Epithelial cell of esophagus (primary cell): ENCODE measurements at places on chromosomes 12 and 14.

GRCh38 chr14:99329711-99330315 is 57.8 kb upstream of the BCL11B start:
- peak; percentile 27 for DNase-seq

DNA sequence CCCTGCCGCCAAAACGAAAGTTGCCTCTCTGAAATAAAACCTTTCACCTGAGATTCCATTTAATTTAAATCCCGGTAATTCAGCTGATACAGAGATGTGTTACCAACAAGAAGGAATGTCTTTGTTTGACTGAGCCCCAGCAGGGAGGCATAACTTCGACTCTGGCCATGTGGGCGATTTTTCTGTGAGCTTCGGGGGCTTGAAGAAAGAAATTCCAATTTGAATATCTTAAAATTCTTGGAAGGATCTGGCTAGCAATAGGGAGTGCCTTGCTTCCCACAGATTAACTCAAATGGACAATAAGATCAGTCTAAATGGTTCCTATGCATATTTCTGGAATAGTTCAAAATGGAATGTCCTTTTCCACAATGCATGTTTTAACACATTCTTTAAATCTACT is 252.5 kb upstream of the TMPO start:
- DNase-seq: no peak

- no peak for DNase-seq
These were observed 179.6 kb downstream of the SLC35F4 start for GRCh38 chr14:57686304-57686703.

- DNase-seq: peak; percentile 4
These were observed 1182.8 kb downstream of the FLRT2 start for GRCh38 chr14:86712727-86713126.

DNA sequence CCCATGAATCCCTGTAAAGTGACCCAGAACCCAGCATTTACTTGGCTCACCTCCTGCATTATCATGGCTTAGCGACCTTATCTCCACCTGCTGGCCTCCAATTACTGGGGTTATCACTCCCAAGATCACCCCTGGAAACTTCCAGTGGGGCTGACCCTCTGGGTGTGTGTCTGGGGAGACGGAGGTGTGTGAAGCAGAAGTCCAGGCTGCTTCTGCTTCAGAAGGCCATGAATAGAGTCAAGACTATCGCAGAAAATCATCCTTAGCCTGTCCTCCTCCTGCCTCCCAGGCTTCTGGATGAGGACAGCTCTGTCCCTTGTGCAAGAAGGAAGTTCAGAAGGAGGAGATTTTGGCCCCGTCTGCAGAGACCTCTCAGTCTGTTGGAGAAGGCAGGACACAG is 408 bp upstream of the KRT72 start:
- no peak for DNase-seq

DNA sequence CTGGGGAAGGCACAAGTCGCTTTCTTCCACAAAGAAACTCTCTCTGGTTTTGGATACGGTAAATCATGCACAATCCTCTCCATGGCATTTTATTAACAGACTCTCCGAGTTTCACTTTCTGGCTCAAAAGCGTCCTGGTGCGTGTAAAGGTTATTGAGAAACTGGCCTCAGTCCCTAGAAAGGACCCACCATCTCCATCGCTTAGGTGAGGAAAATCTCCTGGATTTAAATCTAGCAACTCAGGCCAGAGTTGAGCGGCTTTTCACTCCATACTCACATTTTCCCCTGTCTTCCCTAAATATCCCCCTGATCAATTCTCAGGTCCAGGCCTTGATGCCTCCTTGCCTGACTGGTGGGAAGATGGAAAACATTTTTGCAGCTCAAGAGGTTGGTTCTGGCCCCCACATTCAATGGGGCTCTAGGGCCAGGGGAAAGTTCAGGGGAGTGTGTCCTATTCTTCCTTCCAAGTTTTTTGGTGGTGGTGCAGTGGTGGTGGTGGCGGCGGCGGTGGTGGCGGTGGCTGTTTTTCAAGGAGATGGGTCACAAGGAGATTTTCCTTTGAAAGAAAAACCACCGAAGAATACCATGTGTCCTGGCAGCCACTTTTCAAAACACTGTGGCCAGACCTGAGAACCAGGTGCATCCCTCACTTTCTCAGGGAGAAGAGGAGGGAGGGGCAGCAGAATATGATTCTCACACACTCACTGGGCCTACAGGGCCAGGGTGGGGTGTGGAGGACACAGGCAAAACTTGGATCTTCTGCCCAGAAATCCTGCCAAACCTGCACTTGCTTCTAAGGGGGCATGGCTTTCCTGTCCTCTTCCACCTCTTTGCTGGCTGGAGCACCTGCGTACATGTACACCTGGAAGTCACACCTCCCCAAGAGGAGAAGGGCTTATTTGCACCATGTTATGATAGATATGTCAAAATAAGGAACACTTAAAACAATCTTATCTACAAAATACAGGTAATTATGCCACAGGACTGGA is 46.7 kb upstream of the PNMA1 start:
- no peak for DNase-seq

- DNase-seq: peak; percentile 0
These were observed 1003.6 kb downstream of the FSCB start for GRCh38 chr14:43503508-43503907.

GRCh38 chr12:132955094-132956010 is 754 bp downstream of the ZNF605 start:
- DNase-seq: peak; percentile 63

DNA sequence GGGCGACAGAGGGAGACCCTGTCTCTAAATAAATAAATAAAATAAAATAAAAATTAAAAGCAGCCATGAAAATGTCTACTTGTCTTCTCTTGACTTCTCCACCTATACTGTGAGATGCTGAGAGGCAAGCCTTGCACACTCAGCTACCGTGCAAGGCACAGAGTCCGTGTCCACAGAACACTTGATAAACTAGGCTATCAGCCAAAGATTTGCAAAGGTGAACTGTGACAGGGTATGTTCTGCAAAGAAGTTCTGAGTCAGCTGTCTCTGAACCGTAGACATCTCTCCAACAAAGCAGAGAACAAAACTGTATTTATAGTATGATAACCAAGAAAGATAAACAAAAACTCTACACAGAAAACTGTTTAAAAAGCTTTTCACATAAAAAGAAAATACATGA is 35.5 kb downstream of the STXBP6 start:
- DNase-seq: no peak

- DNase-seq: no peak
These were observed 61.9 kb downstream of the PAX9 start for GRCh38 chr14:36723530-36723929.

DNA sequence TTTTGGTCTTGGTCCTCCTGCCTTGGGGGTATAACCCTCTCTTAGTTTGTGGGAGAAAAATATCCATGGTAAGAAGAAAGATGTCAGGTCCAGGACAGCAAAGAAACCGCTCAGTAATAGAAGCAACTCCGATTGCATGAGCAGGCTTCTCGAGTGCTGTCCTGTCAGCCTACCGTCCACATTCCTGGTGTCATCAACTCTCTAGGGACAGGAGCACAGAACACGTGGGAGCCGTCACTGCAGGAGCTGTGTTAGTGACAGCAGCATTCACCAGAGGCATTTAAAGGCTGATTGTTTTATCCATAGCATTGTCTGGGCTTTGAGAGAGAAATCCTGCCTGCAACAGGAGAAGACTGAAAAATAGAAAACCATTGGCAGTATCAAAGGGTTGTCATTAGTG is 244.2 kb downstream of the CACNA1C start:
- DNase-seq: no peak

- no peak for DNase-seq
These were observed 1154.7 kb upstream of the FLRT2 start for GRCh38 chr14:84375235-84375634.

GRCh38 chr12:21819678-21820077 is 45.2 kb upstream of the KCNJ8 start:
- DNase-seq: peak; percentile 11

- DNase-seq: no peak
These were observed 56.7 kb upstream of the GALNT9 start for GRCh38 chr12:132385923-132386751.

DNA sequence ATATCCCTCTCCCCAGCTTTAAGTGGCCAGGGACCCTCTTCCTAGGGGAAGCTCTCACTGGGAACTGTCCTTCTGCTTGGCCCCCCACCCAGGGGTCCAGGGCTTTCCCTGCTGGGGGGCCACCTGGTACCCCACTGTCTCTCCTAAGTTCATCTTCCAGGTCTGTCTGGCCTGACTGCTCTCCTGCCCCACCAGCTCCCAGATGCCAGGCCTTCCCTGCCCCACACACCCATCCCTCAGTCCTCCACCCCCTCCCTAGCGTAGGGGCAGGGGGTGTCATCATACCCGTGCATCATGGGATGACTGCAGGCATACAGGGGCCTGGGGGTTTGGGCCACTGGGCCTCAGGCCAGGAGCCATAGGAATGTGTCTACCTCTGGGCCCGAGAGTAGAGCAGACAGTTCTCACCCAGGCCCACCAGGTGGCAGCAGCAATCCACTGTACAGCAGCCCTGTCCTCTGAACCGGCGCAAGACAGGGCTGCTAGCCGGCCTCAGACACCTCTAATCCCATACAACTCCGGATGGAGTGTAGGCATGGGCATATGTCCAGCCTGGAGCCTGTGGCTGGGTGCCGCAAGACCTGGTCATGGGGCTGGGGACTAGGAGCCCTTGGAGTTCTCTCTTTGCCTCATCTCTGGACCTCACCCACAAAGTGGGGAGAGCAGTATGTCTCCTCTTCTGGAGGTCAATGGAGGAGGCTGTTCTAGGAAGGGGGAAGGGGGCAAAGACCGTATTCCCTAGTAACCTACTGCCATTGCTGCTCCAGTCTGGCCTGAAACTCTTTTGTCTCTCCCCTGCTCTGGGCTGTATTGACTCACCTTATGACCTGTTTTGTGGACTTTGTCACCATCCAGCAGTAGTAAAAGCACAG is 10.0 kb upstream of the SMARCD1 start:
- DNase-seq: peak; percentile 74

GRCh38 chr14:80705241-80705980 is 236.1 kb downstream of the CEP128 start:
- peak; percentile 60 for DNase-seq

DNA sequence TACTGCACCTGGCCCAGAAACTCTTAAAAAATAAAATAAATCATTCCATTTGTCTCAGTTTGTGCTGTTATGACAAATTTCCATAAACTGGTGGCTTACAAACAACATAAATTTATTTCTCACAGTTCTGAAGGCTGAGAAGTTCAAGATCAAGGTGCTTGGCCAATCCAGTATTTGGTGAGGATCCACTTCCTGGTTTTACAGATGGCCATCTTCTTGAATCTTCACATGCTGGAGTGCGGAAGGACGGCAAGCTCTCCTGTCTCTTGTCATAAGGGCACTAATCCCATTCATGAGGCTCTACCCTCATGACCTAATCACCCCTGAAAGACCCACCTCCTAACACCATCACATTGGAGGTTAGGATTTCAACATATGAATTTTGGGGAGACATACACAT is 29.9 kb upstream of the MYBPC1 start:
- no peak for DNase-seq

- DNase-seq: no peak
These were observed 287.0 kb upstream of the FKBP4 start for GRCh38 chr12:2507814-2508213.

GRCh38 chr12:3827301-3828000 is 45.7 kb downstream of the PARP11 start:
- no peak for DNase-seq

DNA sequence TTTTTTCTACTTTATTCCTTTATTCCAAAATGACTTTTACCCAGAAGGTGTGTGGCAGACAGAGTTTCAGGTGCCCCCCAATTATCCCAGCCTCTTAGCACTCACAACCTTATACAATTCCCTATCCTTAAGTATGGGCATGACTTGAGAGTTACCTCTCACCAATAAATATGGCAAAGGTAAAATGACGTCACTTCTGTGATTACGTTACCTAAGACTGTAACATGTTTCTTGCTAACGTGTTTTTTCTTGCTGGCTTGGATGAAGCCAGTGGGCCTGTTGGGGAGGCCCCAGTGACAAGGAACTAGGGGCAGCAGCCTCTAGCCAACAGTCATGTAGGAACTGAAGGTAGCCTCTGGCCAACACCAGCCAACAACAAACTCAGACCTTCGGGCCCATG is 13.3 kb upstream of the TUNAR start:
- no peak for DNase-seq

GRCh38 chr14:103192246-103192840 is 69.1 kb downstream of the TNFAIP2 start:
- no peak for DNase-seq

DNA sequence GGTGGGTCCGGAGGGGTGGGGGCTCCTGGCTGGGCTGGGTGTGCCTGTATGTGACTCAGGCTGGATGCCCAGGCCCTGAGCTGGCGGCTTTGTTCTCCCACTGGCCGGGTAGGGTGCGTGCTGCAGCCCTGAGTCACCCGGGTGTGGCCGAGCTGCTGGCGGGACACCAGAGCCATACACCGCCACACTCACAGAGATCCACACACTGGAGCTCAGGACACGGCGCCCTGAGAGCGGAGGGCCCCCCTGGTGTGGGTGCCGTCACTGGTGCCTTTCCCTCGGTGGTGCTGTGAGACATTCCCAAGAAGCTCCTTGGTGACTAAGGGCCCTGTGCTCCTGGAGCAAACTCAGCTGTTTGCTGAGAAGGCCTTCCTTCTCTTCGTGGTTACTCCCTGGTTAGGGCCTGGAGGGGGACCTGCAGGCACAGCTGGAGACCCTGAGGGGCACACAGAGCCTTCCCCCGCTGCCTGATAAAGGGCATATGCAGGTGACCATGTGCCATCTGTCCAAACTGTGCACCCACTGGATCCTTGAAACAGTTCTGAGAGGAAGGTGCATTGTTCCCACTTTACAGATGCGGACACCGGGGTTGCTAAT is 44.3 kb downstream of the KRT80 start:
- peak; percentile 100 for DNase-seq

- DNase-seq: no peak
These were observed 99.5 kb downstream of the PDZRN4 start for GRCh38 chr12:41287500-41288141.

DNA sequence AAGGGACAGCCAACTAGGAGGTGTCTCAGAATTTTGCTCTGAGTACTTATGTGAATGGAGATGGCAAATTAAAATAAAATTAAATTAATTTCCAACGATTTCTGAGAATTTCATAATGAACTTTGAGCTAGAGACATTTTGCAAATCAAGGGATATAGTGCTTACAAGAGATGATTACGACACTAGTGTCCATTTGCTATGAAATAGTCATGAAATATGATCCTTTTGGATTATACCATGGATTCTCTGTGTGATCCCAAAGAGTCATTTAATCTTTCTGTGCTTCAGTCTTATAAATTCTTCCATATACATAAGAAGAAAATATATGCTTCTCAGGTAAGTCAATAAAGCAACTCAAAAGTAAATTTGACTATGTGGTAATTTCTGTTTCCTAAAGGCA is 240.6 kb downstream of the SLC25A21 start:
- DNase-seq: no peak

DNA sequence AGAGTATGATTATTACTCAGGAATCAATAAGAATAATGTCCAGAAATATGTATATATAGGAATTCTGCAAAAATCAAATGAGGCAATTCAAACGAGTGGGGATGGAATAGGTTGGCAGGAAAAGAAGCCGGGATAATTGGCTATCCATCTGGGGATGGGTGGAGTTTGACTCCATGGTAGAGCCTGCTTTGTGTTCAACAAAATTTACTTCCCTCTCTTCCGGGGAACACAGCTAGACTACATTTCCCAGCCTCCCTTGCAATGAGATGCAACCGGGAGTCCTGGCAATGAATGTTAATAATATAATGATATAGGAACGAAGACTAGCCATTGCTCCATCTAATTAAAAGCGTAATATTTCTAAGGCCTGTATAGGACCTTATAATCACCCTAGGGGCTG is 146.6 kb downstream of the EFCAB11 start:
- DNase-seq: no peak
